ENCODE measurements at places on chromosomes 12 and 14.

DNA sequence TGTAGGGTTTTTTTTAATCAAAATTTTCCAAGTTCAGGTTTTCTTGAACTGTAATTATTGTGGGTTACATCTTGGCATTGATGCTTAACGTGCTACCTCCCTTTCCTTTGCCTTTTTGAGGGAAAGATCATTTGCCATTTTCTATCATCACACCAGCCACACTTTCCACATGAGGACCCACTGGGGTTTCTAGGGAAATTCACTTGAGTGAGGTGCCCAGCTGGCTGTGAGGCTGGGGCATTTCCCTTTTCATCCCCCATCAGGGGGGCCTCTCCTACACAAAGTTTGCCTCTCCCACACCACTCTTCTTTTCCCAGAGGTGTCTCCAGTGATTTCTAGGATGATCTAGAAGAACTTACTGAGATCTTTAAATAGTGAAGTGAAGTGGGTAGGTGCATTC, 335.7 kb downstream of the BMP4 start:
- no peak for DNase-seq

DNA sequence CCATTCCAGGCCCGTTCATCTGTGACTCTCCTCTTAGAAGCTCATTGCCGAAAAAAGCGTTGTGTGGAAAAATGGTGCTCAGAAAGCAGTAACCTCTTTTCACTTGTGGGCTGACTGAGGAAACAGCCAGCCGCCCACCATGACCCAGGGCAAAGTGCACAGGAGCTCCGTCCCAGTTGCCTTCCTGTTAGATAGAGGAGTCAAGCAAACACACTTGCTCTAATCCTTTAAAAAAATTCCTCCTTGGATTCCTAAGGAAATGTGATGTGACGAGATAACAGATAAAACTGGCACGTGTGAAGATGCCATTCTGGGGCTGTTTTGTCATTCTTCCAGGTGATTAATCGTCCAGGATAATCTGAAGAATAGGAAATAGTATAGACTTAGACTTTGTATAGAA, 396.8 kb upstream of the DDHD1 start:
- DNase-seq: no peak

- peak; percentile 91 for DNase-seq
Measured at GRCh38 chr14:76977793-76978720, 50.5 kb downstream of the IRF2BPL start.

- DNase-seq: peak; percentile 39
Measured at GRCh38 chr14:73491256-73492042, 716 bp downstream of the RIOX1 start.

DNA sequence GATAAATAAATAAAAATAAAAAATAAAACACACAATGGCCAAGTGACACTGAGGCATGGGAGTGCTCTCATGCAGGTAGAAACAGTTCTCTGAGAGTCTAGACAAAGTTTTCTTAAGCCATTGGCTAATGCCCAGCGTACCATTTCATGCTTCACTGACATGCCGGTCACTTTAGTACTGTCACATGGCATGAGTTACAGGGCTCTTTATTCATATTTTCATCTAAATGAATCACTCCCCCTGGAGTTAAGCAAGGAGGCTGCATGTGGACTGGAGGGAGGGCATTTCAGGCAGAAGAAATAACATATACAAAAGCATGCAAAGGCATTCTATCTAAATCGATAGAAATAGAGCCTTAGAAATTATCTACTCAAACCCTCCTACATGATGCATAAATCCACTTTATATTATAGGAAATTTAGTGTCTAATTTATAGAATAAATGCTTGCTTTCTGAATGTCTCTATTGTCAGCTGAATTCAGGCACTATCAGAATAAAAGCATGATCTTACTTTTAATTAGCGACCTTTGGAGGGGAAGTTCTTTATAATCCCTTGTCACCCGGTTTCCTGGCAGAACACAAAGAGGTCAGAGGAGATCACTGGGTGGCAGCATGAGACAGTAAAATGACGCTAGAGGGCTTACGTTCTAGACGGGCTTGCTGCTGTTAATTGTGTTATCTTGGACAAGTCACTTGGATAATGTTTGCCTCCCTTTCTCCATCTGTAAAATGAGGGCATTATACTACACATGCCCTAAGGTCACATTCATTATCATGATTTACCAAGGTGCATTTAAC, 17.5 kb downstream of the DYRK4 start:
- DNase-seq: peak; percentile 72

GRCh38 chr14:106845286-106846087, 1319.1 kb downstream of the TMEM121 start:
- DNase-seq: peak; percentile 71

GRCh38 chr12:5768171-5768570, 176.9 kb downstream of the ANO2 start:
- no peak for DNase-seq
